ENCODE measurements at places on chromosomes 7 and 10.
A peak's percentile ranks its signal among the peaks of the same experiment; 100 is the strongest.

GRCh38 chr10:101165736-101166135 lies 34.6 kb downstream of the TLX1 start:
- no peak for DNase-seq

- no peak for DNase-seq
Observed at GRCh38 chr7:94458041-94458440, 51.6 kb upstream of the CASD1 start.

DNA sequence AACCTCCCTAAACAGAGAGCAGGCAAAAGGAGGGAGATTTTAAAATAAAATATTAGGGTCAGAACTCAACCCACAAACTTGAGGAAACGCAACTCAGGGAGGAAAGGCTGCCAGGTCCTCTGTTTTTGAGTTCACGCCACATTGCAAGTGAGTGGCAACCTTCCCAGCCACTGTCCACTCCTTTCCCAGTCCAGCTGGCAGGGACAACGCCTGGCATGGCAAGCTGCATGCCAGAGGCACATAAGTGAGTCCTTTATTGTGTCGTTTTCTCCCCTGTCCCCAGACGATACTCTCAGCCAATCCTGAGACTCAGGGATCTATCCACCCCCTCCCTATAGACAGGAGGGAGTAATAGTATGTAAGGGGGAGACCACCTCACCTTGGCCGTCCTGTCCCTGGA lies 22.4 kb downstream of the FBXW4 start:
- no peak for DNase-seq

DNA sequence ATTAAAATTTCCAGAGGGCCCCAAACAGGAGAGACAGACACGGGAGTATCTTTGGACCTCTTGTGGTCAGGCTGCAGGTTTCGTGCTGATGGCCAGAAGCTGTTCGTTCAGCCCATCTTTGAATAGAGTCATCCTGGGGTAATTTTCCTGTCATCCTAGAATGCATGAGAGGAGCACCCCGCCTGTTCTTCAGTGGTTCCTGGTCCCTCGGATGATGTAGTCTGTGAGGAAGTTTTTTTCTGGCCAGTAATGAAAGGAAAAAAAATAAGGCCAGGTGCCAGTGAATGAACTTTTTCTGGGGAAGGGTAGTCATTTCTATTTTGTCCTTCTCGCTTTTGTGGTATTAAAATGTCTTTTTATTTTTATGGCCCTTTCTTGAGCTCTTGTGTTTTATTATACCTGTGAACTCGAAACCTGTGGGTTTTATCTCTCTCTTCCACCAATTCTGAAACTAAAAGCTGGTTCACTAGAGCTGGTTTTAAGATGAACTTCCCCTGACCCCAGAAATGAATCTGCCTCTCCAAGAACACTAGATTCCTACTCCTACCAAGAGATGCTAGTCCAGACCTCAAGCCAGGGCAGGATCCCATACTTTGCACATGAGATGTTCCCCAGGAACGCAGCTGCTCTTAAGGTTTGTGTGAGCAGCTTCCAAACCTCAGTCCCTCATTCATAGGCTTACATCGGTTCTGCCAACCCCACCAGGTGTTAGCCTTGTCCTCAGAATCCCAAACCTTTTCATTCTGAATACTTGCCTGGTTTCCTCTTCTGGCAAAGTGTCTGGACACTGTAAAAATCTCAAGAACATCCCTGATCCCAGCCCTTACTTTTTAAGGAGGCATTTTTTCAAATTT lies 15.4 kb upstream of the MEST start:
- no peak for DNase-seq

DNA sequence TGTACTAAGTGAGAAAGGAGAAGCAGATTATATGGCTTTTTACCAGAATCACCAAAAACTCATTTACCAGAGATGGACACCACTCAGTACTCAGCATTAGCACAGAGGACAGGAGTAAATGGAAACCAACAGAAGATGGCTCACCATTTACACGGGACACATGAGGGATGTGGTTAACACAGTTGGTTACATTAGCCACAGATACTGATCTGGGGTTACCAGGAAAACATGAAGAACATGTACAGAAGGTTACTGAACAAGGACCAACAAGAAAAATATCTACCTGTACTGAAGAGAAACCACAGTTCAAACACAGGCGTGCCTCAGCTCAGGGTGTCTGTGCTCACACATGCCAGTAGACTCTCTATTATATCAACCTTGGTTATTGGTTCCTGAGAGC lies 1285.8 kb upstream of the SORCS1 start:
- no peak for DNase-seq

DNA sequence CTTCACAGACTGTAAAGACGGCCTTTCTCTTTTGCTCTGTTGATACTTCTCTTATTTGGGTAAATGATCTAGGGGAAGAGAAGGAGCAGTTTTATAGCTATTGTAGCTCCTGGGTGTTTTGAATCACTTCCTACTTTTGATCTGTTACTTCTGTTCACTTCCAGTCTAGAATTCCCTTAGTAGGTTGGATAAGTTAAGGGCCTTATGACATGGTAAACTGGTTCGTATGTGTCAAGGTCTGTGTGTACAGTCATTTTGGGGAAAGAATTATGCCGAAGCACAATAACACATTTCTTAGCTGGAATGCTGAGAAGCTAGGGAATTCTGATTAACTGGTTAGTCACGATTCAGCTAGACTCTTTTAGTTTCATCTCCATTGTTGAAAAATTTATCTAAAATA lies 8.1 kb downstream of the DENND10 start:
- DNase-seq, result no peak

DNA sequence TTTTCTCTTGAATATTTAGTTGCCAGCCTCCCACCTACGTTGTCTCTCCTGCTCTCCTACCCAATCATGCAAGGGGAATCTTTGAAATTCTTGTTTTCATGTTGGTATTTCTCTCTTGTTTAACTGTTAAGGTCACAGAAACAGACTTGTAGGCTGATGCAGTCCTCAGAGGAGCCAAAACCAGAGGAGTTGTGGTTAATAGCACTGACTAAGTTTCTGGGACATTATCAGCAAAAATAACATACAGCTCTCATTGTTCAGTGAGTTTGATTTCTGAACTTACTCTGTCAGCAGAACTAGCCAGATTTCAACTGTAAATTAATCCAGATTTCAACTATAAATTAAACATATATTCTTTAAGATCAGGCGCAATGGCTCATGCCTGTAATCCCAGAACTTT lies 11.1 kb upstream of the CUL1 start:
- DNase-seq, result no peak

DNA sequence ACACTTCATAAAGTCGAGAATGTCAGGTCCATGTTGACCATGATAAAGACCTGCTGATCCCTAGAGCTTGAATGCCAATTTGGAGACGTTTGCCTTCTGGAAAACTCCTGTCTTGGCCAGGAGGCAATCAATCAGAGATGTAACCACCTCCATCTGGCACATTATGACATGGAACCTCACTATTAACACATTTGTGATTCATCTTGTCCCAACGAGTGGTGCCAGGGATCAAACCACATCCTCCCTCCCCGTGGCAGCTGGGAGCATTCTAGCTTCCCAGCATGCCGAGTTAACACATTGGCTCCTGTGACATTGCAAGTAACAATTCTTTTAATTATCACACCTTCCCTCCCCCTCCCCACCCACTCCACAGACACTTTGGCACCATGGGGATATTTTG lies 84.0 kb upstream of the PPP1R17 start:
- peak; percentile 76 for DNase-seq

DNA sequence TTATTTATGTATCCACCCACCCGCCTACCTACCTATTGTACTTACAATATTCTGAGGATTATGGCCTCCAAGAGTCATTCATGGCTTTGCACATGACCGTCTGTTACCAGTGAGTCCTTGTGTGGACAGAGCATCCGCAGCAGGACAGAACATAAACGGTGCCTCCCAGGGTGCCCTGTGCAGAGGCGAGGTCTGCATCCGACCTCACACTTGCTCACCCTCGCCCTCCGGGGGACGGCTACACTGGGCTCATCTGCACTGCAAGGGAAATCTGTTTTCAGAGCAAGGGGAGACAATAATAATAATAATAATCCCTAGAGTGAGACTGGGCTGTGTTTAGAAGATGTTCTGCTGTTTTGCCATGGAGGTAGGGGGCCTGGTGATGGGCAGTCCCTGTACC lies 29.8 kb downstream of the PFKP start:
- no peak for DNase-seq

- DNase-seq, result no peak
Observed at GRCh38 chr7:117088623-117089194, 135.4 kb downstream of the ST7 start.

- DNase-seq, result no peak
Observed at GRCh38 chr7:145219461-145219860, 383.6 kb upstream of the TPK1 start.

GRCh38 chr10:36451391-36451970 lies 673.9 kb upstream of the ANKRD30A start:
- DNase-seq, result no peak

GRCh38 chr7:154202002-154202401 lies 149.8 kb downstream of the DPP6 start:
- no peak for DNase-seq

- DNase-seq, result no peak
Observed at GRCh38 chr7:113175525-113176104, 57.3 kb upstream of the SMIM30 start.

- DNase-seq, result no peak
Observed at GRCh38 chr7:106493041-106493731, 167.8 kb downstream of the CCDC71L start.

DNA sequence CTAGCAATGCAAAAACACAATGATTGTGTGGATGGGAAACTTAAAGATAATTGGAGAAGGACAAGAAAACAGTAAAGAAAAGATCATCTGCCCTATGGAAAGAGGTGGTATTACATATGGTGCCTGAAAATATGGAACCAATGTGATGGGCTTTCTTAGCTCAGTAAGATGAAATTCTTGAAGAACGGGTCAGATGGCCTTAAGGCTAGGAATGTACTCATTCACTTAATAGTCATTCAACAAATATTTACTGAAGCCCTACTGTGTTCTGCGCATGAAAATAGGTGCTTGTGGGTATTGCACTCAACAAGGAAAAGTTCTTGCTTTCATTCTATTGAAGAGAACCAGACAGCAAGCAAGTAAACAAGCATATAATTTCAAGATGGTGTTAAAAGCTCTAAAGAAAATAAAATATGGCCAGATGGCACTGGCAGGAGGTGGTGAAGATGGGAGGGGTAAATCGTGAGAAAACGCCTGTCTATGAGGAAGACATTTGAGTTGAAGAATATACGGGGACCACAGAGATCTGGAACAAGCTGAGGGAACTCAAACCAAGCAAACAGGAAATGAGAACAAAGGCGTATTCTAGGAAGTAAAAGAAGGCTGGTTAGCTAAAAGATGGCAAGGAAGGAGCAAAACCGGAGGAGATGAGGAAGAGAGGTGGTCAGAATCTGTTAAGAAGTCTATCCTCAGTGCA lies 179.7 kb downstream of the ANK3 start:
- no peak for DNase-seq

DNA sequence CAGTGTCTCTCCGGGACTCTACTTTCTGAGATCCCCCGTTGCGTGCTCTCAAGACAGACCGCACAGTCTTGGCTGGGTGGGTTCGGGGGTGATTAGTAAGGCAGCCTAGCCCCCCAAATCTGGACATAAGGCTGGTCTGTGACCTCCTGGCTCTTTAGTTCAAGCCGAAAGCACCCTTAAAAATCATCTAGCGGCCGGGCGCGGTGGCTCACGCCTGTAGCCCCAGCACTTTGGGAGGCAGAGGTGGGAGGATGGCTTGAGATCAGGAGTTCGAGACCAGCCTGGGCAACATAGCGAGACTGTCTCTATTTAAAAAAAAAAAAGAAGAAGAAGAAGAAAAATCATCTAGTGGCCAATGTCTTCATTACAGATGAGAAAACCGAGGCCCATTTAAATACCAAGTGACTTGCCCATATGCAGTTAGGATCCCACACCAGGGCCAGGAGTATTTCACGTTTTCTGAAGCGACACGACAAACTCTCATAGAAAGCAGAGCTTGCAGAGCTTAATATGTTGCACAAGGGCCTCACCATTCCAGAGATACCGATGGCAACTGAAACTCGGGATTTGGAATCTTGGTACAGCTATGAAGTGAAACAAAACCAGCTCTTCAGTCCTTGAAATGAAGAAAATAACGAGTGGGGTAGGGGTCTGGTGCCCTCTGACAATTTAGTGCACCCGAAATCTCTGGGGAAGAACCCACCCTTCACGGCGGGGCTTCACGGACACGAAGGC lies 703 bp upstream of the HILPDA start:
- no peak for DNase-seq

- DNase-seq, result peak; percentile 69
Observed at GRCh38 chr10:95445837-95446486, 115.2 kb downstream of the SORBS1 start.

DNA sequence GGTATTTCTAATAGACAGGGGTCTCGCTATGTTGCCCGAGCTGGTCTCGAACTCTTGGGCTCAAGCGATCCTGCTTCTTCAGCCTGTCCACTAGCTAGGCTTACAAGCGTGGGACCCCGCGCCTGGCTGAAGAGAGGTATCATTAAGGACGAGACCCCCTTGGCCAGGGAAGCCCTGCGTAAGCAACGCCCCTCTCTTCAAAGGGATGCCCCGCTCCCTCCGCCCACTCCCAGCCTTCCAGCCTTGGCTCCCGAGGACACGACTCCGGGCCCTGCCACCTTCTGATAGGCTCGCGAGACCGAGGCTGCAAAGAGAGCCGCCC lies 220 bp upstream of the ZKSCAN5 start:
- peak; percentile 96 for DNase-seq

DNA sequence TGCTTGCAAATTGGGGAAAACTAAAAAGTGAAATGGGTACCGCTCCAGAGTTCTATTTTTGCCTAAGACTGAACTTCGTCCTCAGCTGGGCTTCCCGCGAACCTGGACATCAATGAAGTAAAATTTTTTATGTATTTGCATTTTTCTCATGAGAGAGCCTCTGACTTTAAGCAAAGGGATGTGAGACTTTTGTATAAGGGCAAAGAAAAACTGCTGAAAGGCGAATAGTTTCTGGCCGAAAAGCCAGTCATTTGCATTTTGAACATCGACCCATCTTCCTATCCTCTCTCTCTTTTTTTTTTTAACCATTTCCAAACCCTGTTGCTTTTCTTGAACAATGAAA lies 573 bp downstream of the PMPCB start:
- DNase-seq, result no peak

- DNase-seq, result no peak
Observed at GRCh38 chr7:114628362-114628761, 213.7 kb downstream of the FOXP2 start.

- no peak for DNase-seq
Observed at GRCh38 chr7:6188389-6188788, 84.0 kb downstream of the CYTH3 start.

DNA sequence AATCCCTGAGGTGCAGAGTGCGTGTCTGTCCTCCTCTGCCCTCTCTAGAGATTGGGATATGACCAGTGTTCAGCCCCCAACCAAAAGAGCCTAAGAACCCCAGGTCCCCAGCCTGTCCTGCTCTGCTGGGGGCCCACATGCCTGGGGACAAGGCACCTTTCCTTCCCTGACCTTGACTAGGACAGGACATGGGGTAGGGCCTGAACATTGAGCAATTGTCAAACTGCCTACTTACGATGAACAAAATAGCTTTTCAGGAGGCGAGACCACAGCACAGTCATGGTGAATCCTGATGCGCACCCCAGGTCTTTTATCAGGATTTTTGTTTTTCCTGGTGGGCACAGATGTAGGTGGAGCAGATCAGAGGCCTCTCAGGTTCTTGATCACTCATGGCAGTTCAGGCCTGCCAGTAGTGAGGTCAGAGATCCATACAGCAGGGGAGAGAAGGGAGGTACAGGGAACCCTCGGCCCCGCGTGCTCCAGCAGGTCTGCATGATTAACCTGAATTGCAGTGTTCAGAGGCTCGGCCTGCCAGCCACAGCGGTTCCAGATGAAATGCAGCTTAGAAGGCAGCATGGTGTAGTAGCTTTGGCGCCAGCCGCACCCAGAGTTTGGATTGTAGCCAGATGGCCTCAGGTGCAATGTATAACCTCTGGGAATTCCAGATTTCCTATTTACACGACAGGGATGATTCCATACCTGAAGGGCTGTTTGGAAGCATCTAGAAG lies 191.3 kb downstream of the CUX1 start:
- DNase-seq, result no peak

Measured in D341Med (cell line).